Epithelial cell of esophagus (primary cell): ENCODE measurements at places on chromosomes 11 and 22.

GRCh38 chr11:6633422-6634408 lies 14.5 kb upstream of the TPP1 start:
- DNase-seq, result no peak

DNA sequence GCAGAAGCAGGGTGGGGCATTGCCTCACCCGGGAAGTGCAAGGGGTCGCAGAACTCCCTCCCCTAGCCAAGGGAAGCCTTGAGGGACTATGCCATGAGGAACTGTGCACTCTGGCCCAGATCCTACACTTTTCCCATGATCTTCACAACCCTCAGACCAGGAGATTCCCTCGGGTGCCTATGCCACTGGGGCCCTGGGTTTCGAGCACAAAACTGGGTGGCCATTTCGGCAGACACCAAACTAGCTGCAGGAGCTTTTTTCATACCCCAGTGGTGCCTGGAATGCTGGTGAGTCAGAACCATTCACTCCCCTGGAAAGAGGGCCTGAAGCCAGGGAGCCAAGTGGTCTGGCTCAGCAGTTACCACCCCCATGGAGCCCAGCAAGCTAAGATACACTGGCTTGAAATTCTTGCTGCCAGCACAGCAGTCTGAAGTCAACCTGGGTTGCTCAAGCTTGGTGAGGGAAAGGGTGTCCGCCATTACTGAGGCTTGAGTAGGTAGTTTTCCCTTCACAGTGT lies 573.7 kb upstream of the ANO3 start:
- DNase-seq, result no peak

- peak; percentile 84 for DNase-seq
Measured at GRCh38 chr11:2269601-2270321, 627 bp downstream of the ASCL2 start.

DNA sequence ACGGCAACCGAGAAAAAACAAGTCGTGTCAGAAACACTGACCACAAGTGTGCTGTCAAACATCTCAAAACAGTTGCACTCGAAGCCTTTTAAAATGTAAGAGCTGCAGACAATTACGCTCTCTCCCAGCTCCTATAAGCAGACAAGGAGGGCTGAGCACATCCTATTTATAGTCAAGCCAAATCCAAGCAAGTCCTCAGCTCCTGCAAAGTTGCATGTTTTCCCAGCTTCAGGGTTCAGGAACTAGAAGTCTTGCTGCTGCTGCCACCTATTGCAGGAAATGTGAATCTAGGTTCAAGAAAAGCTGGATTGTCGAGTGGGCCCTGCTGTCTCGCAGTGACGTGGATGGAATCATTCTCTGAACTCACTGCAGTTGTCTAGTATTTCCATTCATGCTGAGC lies 15.5 kb downstream of the EFCAB6 start:
- DNase-seq, result peak; percentile 59

GRCh38 chr22:45602824-45603595 lies 68.6 kb upstream of the ATXN10 start:
- DNase-seq, result no peak

DNA sequence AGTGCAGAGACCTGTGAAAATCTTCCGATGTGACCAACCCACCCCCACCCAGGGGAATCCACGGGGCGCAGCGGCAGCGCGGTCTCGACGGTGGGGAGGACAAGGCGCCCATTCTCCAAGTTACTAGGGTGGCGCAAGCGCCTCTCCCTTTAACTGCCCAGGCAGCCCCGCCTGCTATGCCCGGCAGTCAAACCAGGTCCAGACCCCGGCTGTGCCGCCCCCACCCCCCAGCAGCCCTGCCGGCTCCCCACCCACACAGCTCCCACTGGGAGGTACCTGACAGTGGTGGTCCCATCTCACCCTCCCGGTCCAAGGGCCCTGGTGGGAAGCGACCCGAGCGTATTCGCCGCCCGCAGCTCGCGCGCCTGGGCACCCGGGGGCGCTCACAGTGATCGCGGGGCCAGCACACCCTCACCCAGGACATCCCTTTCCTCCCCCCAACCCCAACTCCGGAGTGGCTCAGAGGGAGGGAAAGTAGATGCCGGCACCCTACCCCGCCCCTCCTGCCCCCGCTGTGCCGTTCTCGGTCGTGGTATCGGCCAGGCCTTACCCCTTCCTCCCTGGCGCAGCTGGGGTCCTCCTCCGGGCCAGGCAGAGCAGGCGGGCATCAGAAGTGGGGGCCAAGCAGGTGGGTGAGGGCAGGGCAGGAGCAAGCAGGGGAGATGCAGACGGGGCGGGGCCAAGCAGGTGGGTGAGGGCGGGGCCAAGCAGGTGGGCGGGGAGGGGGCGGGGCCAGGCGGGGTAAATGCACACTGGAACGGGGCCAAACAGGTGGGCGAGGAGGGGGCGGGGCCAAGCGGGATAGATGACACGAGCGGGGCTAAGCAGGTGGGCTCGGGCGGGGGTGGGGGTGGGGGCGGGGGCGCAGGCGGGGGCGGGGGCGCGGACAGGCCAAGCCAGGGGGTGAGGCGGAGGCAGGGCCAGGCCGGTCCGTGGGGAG lies at the start of gene TRPM5:
TRPM5 (minus strand) TSS at position 634 of the 940 bp plus-strand sequence. CDS start 21,478 bp downstream, outside the sequence.
- no peak for DNase-seq

- DNase-seq, result no peak
Measured at GRCh38 chr11:130992788-130993187, 76.5 kb upstream of the SNX19 start.

- DNase-seq, result no peak
Measured at GRCh38 chr22:21823740-21824444, 43.6 kb downstream of the MAPK1 start.

DNA sequence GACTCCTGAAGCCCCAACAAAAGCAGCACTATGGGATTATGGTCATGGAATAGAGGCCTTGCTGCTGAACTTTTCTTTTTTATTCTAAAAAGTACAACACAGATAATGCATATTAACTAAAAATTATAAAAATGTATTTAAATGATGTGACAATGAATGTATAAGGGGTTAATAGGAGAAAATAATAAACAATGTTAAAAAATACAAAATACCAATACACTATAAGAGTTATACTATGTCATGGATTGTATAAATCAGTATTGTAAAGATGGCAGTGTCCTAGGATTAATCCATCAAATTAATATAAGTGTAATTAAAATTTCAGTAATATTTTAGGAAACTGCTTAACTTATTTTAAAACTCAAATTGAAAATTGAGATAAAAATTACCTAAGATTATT lies 58.3 kb upstream of the TOP3B start:
- no peak for DNase-seq

DNA sequence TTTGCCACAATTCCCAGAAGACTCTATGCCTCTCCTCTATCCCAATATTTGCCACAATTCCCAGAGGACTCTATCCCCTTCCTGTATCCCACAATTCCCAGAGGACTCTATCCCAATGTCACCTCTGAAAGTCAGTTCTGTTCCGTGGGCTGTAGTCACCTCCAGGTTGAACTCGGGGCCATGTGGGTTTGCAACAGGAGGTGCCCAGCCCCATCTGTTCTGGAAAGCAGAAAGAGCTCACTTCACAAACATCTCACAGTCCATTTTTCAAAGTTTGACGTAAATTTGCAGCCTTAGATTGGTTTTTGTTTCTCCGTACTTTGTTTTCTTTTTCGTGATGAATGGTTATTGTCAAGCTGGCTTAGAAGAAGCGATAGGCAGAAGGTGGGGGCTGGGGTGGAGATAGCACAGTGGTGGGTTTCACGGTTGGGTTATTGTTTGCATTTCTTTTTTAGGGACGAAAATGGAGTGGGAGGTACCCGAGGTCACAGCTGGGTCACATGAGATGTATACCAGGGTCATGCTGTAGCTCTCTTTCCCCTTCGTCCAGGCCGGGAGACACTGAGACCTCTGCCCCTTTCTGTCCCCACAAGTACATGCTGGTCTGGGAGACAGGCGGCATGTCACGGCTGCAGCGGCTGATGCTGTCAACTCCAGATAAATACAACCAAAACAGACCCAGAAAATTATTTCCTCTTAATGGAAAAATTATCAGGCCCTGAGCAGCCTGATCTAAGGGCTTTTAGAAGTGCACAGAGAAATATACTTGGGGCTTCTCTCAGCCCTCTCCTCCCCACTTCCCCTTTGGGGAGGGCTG lies 374.5 kb downstream of the CADM1 start:
- DNase-seq, result no peak

GRCh38 chr11:15815246-15816195 lies 540.8 kb downstream of the SOX6 start:
- DNase-seq, result peak; percentile 29

- no peak for DNase-seq
Measured at GRCh38 chr11:64934682-64935358, 873 bp downstream of the GPHA2 start.

DNA sequence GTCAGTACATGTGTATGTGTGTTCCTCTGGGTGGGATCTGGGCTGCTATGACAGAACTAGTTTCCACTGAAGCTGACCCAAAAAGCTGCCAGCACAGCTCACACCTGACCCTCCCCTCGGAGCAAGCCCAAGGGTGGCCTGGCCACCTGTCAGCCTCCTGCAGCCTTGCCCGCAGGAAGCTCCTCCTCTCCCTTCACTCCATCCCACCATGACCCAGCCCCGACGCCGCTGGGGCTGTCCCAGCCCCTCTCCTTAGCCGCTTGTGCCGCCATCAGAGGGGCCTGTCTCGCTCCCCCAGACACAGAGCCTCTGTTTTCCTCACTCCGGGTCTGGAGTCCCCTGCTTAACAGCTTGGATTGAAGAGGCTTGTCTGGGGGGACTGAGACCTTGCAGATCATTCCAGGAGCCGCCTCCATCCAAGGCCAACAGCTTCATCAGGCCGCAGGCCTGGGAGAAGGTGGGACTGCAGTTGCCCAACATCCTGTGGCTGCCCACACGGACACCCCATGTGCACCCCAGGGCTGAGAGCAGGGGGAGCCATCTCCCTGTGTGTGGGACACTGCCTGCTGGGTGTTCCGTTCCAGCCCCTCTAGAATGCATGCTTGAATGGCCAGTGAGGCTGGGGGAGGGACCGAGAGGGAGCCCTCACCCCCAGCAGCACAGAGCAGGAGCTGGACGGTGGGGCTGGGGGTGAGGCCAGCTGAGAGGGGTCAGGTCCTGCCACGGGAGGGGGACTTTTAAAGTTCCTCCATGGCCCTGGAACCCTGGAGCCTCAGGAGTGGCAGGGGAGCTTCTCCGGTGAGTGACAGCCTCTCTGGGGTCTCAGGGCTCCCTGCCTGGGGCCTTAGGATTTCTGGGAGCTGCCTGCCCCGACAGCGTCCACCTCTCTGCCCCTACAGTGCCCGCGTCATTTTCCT lies 696 bp downstream of the MRGPRF start:
- no peak for DNase-seq

- no peak for DNase-seq
Measured at GRCh38 chr11:42407341-42407740, 904.5 kb upstream of the API5 start.

- DNase-seq, result no peak
Measured at GRCh38 chr11:125379981-125380380, 116.1 kb downstream of the FEZ1 start.

- DNase-seq, result peak; percentile 70
Measured at GRCh38 chr11:35887737-35888136, 56.1 kb upstream of the LDLRAD3 start.

GRCh38 chr11:96303064-96303463 lies 39.9 kb downstream of the MAML2 start:
- DNase-seq, result peak; percentile 83

DNA sequence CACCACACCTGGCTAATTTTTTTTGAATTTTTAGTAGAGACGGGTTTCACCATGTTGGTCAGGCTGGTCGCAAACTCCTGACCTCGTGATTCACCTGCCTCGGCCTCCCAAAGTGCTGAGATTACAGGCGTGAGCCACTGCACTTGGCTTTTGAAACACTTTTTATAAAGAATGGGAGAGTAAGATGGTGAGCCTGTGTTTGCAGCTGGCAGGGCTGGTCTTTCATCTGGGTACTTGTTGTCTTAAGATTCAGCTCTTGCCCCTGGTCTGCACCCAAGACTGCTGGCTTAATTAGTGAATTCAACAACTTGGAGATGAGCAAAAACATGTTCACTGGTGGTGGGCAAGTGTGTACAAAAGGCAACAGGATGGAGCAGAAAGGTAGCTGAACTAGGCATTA lies 4.0 kb downstream of the TSPAN18 start:
- DNase-seq, result no peak

DNA sequence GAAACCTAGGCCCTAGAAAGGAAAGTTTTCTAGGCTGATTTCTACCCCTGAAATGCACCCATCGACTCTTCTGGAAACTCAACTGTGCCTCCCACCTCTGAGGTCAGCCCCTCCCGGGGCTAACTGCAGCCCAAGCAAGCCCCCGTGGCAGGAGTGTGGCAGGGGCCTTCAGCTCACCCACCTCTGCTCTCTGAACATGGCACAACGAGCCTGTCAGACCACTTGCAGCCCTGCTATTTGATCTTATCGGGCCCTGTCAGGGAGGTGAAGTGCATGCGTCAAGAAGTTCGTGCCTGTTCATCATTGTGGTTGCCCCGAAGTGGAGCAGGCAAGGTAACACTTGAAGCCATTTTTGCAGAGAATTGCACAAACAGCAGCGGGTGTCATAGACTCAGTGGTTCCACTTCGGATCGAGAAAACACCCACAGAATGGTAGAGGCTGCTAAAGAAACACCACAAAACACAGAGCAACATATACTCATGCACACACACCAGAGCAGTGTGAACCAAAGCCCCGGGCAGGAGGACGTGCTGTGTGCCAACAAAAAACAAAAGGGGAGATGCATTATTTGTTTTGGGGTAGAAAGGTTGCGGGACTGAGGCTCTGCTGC lies 262.7 kb downstream of the ETS1 start:
- no peak for DNase-seq

DNA sequence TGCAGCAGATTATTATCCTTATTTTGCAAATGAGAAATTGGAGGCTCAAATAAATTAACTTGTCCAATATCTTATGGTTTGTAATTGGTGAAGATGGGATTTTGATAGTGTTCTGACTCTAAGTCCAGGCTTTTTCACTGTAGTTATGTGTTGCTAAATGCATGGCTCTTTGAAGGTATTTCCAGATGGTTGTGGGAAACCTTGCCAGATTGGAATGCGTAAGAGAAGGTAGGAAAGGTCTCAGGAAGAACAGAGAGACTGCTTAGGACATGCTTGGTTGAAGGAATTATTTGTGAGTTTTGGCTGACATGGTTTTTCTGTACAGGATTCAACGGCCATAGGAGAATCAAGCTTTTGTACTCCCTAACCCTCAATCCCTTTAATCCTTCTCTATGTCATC lies 108.6 kb downstream of the STIM1 start:
- no peak for DNase-seq
